WTC11 (cell line): ENCODE measurements at places on chromosomes 12 and 14. TPM values are rescaled to one million over a fixed set of nuclear protein-coding genes. Genes with fewer than 3 reads are reported as not detected.

DNA sequence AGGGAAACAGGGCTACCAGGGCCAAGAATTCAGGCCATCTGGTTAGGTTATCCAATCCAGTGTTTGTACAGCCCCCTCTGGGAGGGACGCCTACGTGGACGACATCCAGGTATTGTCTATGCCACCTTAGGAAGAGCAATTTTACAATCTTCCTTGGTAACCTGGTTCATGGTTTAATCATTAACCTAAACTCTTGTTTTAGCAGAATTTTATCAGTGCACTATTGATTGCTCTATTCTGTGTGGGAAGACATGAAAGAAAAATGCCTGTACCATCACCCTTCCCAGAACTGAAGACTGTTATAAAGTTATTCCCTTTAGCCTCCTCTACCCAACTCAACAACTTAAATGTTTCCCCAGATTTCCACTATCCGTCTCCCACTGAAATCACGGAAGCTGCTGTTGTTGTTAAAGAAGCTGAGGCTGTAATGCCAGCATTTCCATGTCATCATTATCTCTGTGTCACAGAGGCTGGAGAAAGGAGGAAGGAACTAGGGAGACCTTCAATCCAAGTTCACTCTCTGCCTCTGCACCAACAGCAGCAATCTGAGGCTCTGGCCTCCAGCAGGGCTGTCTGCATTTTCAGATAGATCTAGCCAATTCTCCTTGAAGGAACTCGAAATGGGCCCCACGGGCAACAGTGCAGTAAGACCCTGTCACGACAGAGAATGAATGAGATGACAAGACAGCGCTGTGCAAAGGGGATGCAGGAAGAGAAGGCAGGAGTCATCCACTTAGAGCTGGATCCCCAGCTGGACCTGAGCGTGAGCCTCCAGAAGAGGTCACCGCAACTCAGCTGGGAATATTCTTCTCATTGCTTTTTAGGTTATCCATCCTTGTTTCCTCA, 183.4 kb upstream of the GZMB start:
- no peak for DNase-seq

- DNase-seq, result no peak
Measured at GRCh38 chr14:106657460-106657859, 1131.1 kb downstream of the TMEM121 start.

GRCh38 chr14:77507762-77508161, 9.1 kb upstream of the ISM2 start:
- DNase-seq, result no peak

- no peak for DNase-seq
Measured at GRCh38 chr12:51798501-51798900, 50.0 kb downstream of the FIGNL2 start.

- DNase-seq, result no peak
Measured at GRCh38 chr12:32448586-32448985, 49.2 kb downstream of the FGD4 start.

- peak; percentile 57 for DNase-seq
Measured at GRCh38 chr14:53355581-53356112, 202.5 kb upstream of the DDHD1 start.

The KLRC2 gene
- not detected in 3 replicates for total RNA-seq

The KRT6C gene
- not detected in 3 replicates for total RNA-seq

The NOVA1 gene
- total RNA-seq, result 11.6 to 14.6 TPM (median 13.6 TPM) in 3 replicates
